HCT116 (cell line): ENCODE measurements at places on chromosomes 1 and 21.

DNA sequence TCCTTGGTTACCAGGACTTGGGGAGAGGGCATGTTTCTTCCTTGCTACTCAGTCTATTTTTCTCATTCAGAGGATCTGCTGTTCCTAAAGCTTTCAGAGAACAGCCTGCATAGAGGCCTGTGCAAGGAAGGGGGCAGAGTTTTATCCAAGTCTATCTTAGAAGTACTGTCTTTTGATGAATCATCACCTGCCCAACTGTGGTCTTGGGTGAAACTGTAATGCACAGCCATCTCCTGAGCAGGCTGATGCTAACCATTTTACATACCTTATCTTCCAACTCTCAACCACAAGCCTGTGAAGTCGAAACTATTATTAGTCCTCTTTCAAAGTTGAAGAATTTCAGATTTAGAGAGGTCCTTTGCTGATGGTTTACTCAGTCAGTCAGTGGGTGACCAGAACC, 368.0 kb downstream of the HHAT start:
- DNase-seq: no peak

DNA sequence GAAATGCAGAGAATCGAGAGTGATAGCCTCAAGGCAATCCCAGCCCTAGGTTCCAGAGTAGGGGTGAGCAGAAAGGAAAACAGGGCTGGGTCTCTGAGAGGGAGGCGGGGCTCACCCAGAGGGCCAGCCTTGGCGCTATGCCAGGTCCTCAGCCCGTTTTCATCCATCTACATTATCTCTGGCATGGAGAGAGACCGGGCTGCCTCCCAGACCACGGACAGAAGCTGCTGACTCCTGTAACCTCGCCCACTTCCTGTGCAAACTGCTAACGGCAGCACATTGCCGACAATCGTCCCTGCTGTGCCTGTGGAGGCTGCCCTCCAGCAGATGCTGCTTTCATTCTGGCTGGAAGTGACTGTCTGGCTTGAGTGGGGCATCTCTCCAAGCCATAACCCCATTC, 569.1 kb downstream of the NPHP4 start:
- DNase-seq: no peak

DNA sequence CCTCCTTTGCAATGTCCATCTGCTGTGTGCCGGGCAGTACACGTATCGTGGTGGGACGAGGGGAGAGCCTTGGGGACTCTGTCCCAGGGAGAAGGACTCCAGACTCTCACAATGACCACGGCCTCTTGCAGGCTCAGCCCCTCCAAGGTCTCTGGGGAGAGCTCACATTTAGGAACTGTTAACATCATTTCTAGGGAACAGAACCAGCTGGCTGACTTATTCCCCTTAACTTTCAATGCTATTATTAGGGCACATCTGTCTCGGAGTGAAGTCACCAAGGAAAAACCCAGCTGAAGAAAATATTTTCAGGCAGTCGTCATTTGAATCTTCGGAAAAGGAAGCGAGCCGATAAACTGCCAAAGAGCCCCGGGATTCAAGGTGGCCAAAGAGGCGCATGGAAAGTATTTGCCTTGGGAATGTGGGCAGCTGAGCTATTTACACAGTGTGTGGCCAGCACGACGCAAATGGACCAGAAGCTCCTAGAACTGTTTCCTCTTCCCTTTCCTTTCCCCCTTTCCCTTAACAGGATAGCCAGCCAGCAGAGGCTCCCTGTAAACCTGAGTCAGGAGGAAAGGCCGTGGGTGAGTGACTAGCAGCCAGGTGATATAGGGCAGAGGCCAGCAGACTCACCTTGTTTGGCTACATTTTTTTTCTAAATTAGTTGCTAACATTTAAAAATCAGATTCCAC, 74.5 kb downstream of the ITPKB start:
- no peak for DNase-seq

DNA sequence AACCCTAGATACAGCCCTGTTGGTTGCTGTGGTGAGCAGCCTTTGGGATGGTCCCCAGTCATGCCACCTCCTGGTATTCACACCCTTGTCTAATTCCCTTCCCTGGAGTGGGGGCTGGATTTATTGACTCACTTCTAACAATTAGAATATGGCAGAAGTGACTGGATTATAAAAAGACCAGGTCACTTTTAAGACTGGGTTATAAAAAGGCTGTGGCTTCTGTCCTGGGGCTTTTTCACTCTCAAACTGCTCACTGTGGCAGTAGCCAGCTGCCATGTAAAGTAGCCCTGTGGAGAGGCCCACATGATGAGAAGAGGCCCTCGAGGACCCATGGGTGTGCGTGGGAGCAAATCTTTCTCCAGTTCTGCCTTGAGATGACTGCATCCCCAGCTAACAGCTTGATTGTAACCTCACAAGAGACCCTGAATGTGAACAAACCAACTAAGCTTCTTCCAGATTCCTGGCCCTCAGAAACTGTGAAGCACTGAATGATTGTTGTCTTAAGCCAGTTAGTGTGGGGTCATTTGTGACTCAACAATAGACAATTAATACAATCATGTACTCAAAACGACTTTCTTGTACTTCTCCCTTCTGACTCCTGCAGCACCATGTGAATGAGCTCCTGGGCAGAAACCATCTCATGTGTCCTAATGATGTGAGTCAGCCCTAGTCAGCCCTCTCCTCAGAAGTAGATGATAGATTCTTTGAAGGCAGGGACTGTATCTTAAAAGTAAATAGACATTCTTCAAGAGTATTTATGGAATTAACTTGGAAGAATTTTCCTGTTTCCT, 234.9 kb downstream of the TNR start:
- no peak for DNase-seq

DNA sequence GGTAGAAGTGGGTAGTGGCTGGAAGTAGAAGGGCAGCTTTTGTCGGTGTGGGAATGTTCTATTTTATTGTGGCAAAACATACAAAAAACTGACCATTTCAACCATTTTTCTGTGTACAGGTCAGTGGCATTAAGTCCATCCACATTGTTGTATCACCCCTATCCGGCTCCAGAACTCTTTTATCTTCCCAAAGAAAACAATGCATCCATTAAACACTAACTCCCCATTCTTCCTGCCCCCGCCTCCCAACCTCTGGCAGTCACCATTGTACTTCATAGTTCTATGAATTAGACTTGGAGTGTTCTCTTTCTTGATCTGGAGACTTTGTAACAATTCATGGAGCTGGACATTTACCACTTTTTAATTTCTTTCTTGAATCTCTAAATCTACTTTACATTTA, 55.7 kb downstream of the DEGS1 start:
- no peak for DNase-seq

- no peak for DNase-seq
Observed at GRCh38 chr1:178774263-178774662, 49.2 kb downstream of the RALGPS2 start.

DNA sequence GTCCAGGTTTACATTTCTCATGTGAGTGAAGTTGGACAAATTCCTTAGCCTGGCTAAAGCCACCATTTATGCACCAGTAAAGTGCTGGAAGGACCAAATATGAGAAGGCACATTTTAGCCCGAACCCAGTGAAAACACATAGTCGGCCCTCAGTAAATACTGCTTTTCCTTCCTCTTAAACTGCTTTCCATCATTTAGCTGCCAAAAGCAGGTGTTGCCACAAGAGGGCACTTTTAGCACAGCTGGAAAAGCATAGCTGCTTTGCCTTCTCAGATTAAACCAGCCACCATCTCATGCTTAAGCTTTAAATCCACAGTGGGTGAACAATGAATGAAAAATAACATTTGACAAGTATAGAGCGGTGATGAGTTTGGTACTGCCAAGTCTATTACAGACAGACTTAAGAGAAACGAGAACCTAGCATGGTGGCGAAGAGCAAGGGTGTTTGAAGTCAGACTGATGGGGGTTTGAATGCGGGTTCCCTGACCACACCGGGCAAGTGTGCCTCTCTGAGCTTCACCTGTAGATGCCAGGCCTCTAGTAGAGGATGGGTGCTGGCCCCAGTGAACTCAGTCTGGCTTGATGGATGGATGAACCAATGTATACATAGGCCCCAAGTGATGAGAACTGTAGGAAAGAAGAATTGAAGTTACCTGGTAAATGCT, 57.8 kb downstream of the SLC35D1 start:
- DNase-seq: peak; percentile 45

DNA sequence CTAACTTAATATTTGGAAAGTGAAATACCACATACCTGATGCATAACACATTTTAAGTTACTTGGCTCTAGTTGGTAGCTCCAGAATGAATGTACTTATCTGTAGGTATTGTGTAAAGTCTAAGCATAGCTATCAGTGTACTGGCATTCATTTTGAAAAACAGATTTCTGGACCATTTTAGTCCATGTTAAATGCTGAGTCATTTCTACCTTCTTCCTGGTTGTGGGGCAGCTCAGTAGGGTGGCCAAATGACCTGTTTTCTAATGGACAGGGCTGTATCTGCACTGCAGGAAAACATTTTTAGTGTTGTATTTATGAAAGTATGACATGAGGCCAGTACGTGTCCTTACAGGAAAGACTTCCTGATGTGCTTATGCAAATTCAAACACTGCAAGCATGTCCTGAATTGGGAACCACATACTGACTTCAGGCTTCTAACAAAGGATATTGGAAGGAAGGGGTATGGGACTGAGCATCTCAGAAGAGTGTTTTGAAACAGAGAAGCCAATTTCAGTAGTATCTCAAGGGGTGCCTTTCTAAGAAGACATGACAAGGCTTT, 300.3 kb upstream of the B3GALT2 start:
- DNase-seq: no peak

- DNase-seq: no peak
Observed at GRCh38 chr1:17086751-17087150, 32.5 kb downstream of the PADI2 start.

GRCh38 chr1:161008869-161009510, 12.0 kb downstream of the F11R start:
- DNase-seq: no peak

DNA sequence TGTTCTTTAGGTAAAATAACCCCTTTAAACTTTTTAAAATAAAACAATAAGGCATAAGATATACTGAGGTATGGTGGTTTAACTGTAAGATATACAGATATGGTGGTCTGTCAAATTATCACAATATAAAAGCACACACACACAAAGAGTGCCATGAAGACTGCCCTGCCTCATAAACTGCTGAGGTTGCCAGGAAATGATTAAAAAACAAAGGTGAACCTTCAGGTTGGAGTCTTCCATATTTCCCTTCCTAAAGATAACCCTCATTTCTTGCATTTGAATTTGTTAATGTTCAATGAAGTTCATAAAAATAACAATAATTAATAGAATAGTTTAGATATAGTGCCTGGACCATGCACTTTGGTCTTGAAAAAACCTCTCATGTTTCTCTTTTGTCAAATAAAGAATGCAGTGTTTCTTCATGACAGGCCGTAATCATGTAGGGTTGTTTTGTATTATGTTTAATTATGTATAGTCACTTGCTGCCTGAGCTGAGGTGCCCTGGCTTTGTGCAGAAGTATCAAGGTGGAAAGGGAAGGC, 123.6 kb upstream of the B3GALT2 start:
- DNase-seq: no peak

DNA sequence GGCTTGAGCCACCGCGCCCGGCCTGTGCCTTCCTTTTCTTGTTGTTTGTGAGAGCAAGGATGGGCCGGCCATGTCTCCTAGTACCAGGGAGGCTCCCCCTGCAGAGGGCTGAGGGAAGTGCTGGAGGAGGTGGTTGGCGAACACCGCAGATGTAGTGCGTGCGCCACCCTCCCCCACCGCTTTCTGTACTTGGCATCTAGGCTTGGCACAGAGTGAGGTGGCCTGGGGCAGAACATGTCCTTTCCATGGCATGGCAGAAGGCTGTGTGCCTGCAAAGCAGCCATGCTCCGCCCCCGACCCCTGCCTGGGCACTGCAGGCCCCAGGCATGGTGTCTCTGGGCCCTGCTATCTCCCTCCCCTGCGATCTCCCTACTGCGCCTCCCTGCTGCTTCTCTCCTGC, 30.7 kb downstream of the ALPL start:
- peak; percentile 54 for DNase-seq

DNA sequence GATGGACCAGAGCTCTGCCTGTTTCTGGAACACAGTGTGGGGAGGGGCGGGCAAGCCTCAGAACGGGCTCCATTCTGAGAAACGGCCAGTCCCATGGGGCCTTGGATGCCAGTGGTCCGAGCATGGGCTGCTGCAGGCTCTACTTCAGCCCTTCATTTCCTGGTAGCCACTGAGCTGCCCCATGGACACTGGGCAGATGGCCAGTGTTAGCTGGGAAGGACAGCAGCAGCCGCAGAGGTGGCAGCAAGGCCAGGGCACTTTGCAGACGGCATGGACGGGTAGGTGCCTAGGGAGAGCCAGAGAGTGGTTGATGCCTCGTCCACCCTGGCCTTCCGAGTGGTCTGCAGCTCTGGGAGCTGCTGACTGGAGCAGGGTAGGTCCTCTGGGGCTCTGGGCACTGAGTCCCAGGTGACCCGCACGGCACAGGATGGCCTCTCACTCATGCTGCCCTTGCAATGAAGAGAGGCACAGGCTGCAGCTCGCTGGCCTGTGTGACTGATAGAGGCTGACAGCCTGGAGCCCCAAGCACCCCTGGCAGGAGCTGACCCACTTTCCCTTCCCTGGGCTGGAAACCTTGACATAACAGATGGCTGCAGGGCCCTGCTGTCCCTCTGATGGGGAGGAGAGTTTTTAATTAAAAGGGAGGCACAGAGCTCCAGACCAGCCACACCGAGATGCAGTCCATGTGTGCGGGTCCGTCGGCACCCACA, 87.7 kb upstream of the COL6A1 start:
- DNase-seq: no peak

DNA sequence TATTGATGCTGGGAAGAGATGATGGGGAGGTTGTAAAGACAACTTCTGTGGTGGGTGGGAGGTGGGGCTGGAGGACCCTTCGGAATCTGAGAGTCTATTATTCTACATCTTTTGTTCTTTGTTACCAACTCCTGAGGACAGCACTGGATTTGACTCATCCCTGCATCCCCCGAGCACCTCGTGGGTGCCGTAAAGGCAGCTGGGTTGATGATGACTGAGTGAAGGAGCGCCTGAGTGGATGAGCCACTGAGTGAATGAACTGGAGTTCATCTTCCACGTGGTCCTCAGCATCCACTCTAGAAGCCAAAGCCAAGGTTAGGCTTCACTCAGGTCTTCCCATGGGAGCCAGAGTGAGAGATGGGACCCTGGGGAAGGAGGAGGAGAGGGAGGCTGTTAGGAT, 77.6 kb downstream of the LRRN2 start:
- no peak for DNase-seq

DNA sequence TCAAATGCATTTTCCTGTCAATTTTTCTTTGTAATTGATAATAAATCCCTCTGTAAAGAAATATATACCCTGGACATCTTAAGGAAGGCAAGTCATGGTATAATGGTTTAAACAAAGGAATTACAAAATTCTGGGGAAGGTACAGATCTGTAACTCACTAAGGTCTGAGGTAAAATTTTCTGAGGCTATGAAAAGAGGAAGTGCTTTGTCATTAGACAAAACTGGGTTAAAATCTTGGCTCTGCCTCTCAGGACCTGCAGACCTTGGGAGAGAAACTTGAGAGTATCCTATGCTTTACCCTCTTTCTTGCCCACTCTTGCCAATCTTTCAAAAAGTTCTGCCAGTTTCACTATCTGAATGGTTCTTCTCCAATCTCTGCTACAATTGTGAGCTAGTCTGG, 26.8 kb upstream of the BEND5 start:
- no peak for DNase-seq

- DNase-seq: no peak
Observed at GRCh38 chr21:45990741-45991605, 9.4 kb downstream of the COL6A1 start.

GRCh38 chr1:188958461-188959115, 1519.1 kb downstream of the BRINP3 start:
- DNase-seq: no peak
